Activated CD8-positive, alpha-beta memory T cell treated with anti-CD3 and anti-CD28 coated beads for 1 hour (primary cell): ENCODE measurements at places on chromosomes 7 and 10.

DNA sequence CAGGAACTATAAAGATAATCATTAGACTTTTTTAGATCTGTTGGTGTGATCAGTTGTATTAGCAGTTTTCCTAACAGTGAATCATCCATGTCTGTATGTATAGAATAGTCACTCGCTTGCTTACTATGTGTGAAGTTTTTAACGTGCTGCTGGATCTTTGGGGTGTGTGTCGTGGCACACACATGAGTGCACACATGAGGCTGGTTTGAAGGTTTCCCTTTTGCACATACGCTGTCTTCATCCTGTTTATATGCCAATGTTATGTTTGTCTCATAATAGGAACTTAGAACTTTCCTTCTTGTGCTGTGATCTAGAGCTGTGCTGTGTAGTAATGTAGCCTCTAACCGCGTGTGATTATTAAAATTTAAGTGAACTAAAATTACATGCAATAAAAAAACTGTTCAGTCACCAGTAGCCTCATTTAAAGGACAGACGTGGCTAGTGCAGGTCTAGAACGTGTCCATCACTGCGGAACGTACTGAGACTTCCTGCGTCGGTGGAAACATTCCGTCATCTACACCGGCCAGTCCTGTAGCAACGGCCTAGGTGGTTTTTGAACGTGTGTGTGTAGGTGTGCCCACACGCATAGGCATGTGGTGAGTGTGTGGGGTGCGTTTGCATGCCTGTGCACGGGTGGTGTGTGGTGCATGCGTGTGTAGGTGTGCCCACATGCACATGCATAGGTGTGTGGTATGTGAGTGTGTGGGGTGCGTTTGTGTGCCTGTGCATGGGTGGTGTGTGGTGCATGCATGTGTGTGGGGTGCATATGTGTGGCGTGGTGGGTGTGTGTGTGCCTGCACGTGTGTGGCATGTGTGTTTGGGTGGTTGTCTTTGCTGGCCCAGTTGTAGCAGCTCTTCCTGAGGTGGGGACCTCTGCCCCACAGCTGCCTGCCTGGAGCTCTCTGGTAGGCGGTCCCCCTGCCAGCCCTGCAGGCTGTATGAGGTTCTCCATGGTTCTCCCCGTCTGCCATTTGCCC, 56.6 kb downstream of the INPP5A start:
- DNase-seq, result no peak

DNA sequence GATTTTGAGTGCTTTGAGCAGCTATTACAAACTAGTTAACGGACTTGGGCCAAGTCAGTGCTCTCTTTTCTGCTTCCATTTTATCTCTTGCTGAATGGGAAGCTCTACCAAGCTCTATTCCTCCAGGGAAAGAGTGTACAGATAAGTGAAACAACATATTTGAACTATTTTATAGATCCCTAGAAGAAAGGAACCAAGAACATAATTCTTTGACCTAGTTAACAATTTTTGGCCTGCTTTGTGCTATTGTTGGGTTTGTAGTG, 244.8 kb downstream of the PRKG1 start:
- DNase-seq, result no peak

- DNase-seq, result no peak
These were observed 182.8 kb upstream of the TNS3 start for GRCh38 chr7:47764746-47765145.

GRCh38 chr7:31734456-31734855, 47.4 kb downstream of the PPP1R17 start:
- no peak for DNase-seq

- DNase-seq, result no peak
These were observed 38.5 kb upstream of the WAC start for GRCh38 chr10:28494420-28494819.

GRCh38 chr10:10865303-10865702, 152.4 kb upstream of the CELF2 start:
- no peak for DNase-seq

DNA sequence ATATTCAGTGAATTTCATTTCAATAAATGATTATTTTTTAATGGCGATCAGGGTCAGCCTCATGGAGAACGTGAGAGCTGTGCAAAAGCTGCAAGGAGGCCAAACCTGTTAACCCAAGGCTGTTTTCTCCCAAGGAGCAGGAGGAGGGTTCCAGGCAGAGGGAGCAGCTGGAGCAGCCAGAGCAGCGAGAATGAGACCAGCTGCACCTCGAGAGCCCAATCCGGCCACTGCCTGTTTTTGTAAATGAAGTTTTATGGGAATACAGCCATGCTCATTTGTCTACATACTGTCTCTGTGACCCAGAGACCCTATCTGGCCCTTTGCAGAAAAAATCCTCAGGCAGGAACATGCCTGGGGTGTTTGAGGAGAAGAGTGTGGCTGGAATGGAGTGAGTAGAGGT, 104.9 kb downstream of the GRK5 start:
- no peak for DNase-seq

GRCh38 chr10:114304571-114305421, 65.7 kb downstream of the VWA2 start:
- DNase-seq, result peak; percentile 50

- DNase-seq, result no peak
These were observed 78.0 kb downstream of the ARL5B start for GRCh38 chr10:18737236-18737635.

DNA sequence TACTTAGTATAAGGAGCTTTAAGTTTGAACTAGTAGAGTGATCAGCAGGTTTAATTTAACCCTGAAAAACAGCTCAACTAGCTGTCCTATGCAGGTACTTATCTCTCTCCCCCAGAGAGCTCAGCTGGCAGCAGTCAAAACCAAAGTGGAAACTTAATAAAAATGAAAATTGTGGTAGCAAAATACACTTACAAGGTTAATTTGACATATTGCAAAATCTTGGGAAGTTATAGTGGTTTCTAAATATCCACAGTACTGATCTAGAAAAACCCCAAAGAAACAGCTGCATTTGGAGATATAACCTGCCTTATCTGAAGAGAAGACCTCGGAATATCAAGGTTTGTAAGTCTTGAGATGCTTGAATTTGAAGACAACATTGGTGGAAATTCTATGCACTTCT, 269.2 kb downstream of the RNLS start:
- no peak for DNase-seq

GRCh38 chr10:105793071-105793470, 1152.0 kb downstream of the SORCS3 start:
- DNase-seq, result no peak

DNA sequence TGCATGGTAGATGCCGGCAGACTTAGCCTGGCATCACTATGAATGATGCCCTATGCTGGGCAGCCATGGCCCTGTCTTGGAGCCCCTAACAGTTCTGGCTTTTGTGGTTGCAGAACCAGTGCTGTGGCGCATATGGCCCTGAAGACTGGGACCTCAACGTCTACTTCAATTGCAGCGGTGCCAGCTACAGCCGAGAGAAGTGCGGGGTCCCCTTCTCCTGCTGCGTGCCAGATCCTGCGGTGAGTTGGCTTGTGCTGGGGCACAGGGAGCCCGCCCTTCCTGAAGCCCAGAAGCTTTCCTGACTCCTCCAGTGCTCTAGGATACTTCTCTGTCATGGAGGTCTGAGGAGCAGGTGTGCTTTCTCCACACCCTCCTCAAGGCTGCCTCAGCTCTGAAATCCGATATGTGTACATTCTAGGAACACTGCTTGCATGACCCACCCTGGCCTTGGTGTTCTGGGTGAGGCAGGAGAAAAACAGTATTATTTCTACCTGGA, 25.6 kb upstream of the SH2D4B start:
- no peak for DNase-seq

GRCh38 chr10:124763267-124763666, 19.1 kb upstream of the FAM53B start:
- DNase-seq, result no peak

GRCh38 chr7:32204361-32205018, 134.3 kb upstream of the PDE1C start:
- DNase-seq, result no peak

GRCh38 chr10:103759100-103759781, 96.1 kb downstream of the SH3PXD2A start:
- DNase-seq, result no peak

DNA sequence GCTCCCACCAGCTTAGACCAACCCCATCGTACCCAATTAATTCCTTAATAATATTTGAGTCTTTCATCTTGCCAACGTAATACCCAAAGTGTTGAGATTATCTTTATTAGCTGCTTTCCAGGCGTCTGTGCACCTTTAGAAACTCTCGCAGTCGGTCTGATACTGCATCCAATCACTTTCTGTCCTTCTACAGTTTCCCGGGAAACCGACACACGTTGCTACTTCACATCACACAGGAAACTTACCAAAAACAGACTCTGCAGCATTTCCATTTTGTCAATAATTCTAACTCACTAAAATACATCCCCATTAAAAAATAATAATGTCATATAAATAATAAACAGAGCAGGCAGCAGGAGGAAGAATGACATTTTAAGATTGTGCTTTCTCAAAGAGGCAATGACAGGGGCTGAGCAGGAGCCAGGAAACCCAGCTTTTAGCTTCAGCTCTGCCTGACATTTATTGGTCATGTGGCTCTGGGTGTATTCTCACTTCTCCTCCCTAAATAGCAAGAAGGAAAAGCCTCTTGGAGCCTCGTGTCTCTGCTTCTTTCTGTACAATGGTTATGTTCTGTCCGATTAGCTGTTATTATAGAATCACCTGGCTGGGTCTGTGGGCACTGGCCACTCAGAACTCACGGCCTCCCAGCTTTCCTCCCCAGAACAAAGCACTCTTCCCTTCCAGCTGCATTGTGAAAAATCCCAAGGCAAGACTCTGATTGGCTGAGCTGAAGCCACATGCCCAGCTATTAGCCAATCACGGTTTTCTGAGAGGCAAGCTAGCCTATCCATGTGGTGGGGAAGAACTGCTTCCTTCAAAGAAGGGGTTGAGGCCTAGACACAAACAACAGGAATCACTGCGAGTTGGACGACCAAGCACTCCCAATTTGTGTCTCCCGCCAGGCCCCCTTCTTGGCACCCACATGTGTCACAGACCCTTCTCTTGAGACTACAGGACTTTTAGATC, 424.7 kb upstream of the FOXK1 start:
- no peak for DNase-seq

- no peak for DNase-seq
These were observed 7.2 kb upstream of the MBL2 start for GRCh38 chr10:52779541-52780390.

GRCh38 chr7:55140941-55141278, 122.1 kb downstream of the EGFR start:
- DNase-seq, result no peak

- DNase-seq, result no peak
These were observed 10.8 kb upstream of the MYL7 start for GRCh38 chr7:44151956-44152355.

GRCh38 chr10:122328676-122329075, 45.8 kb upstream of the PLEKHA1 start:
- no peak for DNase-seq

DNA sequence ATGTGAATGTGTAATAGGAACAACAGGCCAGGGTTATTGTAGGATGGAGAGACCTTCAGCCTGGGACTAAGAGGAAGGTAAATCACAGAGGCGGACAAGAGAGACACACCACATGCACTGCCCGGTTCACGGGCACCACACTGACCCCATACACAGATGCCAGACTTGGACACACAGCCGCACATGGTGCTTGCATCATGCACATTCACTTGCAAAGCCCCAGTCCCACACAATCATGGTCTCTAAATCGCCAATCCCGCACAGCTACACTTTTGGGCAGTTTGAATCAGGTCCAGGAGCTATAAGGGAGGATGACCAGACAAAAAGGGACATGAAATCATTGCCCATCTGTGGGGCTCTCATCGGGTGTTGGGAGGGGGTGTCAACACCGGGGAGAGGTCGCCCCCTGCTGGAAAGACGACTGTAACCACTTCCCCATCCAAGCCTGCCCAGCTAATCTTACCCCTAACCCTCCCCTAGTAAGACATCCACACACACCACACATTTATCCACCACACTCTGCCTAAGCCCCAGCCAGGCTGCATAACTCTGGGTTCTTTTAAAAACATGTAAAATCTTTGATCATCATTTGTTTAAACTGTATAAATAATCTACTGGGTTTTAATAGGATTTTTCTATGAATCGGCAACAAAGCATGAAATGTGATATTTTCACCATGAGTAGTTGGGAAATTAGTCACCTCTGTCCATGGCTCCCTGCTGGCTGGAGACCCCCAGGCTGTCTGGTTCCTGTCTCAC, 40.5 kb upstream of the SLF2 start:
- peak; percentile 7 for DNase-seq

DNA sequence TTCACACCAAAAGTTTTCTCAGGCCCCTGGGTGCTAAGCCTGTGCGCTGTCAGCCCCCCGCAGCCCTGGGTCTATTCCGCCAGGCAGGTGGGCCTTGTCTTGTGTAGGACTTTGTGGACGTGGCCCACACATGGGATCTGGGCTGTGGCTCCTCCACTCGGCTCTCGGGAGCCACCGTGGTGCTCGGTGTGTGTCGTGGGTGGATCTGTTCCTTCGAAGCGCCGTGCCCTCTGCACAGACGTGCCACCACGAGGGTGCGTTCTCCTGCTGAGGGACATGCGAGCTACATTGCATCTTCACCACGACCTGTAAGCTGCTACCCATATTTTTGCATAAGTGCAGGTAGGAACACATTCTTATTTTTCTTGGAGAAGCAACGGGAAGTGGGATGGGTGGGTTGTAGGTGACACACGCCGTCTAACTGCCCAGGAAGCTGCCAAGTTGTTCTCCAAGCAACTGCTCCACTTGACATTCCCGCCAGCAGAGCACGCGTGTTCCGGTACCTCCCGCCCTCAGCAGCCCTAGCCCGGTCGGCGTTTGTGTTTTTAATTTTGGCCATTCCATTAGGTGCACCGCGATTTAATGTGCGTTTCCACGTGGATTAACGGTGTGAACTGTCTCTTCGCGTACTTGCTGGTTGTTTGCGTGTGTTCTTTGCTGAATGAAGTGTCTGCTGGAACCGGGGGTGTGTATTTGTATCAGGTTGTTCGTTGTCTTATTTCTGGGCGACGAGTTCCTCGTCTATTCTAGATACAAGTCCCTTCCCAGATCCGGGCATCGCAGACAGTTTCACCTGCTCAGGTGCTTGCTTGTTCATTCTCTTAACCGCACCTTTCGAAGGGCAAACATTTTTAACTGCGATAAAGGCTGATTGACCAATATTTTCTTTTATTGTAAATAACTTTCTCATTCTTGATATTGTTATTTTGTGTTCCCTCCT, 47.4 kb upstream of the CFAP46 start:
- DNase-seq, result no peak

- DNase-seq, result no peak
These were observed 273.4 kb upstream of the SORCS1 start for GRCh38 chr10:107437921-107438320.

GRCh38 chr7:101140746-101141382, 13.4 kb upstream of the AP1S1 start:
- no peak for DNase-seq

DNA sequence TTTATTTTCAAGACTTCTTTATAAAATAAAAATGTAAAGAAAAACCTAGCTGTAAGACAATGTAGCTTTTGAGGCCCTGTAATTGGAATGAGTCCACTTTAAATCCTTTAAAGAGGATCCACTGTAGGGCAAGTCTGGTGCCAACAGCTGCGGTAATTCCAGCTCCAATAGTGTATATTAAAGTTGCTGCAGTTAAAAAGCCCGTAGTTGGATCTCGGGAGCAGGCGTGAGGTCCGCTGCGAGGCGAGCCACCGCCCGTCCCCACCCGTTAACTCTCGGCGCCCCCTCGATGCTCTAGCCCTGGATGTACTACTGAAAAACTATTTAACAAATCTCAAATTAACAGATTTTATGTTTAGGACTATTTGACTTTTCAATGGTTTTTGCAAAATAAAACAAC, 414.7 kb upstream of the SEMA3C start:
- no peak for DNase-seq

GRCh38 chr10:42754155-42755027, 28.2 kb upstream of the BMS1 start:
- DNase-seq, result no peak
